CD4-positive, alpha-beta T cell treated with Interleukin-4 for 4 hours (primary cell): ENCODE measurements at places on chromosomes 5 and 9.

GRCh38 chr5:154995679-154996078 lies 17.9 kb upstream of the KIF4B start:
- no peak for DNase-seq

GRCh38 chr5:156479849-156480248 lies 152.9 kb downstream of the SGCD start:
- DNase-seq: no peak

- DNase-seq: no peak
Measured at GRCh38 chr5:78734094-78734845, 85.7 kb upstream of the LHFPL2 start.

DNA sequence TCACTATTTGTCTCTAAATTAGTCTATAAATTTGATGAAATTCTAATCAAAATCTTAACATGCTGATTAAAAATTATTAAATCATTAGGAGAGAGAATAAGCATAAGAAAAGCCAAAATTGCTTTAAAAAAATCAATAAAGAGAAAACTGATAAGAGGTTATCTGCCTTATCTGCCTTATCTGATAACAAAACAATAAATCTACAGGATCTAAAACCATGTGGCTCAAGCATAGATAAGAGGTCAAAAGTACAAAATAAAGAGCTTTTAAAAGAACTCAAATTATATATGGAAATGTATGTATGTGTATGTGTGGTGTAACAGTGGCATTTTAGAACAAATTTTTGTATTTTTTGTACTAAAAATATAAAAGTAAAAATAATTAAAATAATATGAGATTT lies 18.6 kb downstream of the TRIM14 start:
- DNase-seq: no peak

GRCh38 chr5:113660206-113660605 lies 146.7 kb downstream of the YTHDC2 start:
- DNase-seq: no peak

DNA sequence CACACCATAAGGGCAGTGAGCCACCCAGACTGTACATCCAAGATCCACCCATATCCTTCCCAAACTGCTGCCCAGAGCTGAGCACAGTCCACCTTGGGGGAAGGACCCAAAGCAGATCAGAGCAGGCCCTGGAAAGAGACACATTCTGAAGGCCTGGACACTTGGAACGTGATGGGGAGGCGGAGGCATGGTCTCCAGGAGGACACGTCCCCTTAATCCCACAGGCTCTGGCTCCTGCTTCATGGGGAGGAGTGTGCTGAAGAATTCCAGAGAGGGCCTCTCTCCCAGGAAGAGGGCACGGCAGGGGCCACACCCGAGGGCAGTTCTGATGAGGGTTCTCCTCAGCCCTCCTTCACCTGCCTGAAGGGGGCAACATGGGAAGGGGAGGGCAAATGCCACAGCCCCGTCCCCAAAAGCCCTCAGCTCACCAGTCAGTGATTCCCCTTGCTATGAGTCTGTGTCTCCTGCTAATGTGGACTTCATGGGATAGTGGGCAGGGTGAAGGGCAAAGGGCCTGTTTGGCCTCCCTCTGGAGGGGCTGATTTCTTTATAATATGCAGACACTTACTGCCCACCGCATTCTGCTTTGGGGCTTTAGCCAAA lies 276.8 kb downstream of the ENC1 start:
- DNase-seq: no peak

DNA sequence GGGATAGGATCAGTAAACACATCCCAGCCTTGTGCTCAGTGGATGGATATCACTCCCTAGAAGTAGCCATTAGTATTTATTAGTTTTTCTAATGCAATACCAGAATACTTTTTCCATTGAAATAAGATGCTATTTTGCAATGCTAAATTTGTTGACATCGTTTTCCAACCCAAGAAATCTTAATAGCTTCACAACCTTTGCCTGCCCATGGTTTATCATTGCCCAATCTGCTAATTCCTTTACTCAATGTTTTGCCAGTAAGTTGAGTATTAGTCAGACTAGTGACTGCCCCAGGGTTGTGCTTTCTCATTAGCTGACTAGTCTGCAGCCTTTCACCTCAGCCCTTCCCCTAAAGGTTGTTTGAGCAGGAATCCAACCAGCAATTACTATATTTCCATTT lies 62.9 kb downstream of the NREP start:
- DNase-seq: no peak
